ENCODE measurements at places on chromosomes 13 and 19.
A peak's percentile ranks its signal among the peaks of the same experiment; 100 is the strongest.

DNA sequence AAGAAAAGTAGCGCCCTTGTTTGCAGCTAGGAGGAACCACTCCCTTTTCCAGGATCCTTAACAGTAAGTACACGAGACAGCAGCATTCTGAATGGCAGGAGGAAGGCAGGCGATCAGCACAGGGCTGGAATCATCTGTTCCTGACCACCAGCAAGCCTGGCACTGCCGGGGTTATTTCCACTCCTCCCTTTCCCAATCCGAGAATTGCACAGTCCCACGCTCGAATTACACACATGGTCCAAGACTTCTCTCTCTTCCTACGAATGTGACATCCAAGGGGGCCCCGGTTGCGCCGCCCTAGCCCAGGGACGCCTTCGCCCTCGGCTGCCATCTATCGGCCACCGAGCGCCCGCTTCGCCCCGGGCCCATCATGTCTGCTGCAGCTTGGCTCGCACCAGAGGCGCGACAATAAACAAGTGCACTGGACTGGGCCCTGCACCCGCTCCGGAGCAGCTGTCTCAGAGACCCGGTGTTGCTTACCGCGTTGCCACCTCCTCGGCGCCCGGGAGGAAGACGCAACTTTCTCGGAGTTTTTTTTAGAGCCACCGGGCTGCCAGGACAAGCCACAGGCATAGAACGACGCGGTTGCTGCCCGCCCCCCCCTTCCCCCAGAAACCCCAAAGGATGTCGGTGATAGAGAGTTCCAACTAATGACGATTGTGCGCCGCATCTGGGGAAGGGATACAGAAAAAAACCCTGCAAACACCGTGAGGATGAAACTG is at the start of gene SLITRK5:
SLITRK5 (plus strand) TSS at position 341 of the 722 bp plus-strand sequence. CDS start 4,018 bp downstream, outside the sequence.
- DNase-seq: peak; percentile 76

DNA sequence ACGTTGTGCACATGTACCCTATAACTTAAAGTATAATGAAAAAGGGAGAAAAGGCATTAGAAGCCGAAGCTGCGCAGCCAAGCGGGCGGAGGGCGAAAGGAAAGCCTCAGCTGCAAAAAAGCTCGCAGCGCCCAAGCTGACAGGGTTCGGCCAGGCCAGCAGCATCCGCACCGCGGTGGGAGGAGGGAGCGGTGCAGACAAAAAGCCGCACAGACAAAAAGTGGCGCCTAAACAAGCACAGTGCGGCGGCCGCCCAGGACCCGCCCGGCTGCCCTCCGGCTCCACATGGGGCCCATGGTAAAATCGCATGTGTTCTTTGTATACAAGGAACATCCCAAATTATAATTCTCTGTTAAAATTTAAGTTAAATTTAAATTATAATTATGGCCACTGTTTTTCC is 42.4 kb downstream of the PSG3 start:
- DNase-seq: no peak

GRCh38 chr19:7871437-7872305 is 2.5 kb downstream of the PRR36 start:
- no peak for DNase-seq

GRCh38 chr19:55661826-55662225 is 7.0 kb downstream of the U2AF2 start:
- DNase-seq: no peak

- DNase-seq: no peak
These were observed 184.9 kb downstream of the TM9SF2 start for GRCh38 chr13:99686157-99686572.

DNA sequence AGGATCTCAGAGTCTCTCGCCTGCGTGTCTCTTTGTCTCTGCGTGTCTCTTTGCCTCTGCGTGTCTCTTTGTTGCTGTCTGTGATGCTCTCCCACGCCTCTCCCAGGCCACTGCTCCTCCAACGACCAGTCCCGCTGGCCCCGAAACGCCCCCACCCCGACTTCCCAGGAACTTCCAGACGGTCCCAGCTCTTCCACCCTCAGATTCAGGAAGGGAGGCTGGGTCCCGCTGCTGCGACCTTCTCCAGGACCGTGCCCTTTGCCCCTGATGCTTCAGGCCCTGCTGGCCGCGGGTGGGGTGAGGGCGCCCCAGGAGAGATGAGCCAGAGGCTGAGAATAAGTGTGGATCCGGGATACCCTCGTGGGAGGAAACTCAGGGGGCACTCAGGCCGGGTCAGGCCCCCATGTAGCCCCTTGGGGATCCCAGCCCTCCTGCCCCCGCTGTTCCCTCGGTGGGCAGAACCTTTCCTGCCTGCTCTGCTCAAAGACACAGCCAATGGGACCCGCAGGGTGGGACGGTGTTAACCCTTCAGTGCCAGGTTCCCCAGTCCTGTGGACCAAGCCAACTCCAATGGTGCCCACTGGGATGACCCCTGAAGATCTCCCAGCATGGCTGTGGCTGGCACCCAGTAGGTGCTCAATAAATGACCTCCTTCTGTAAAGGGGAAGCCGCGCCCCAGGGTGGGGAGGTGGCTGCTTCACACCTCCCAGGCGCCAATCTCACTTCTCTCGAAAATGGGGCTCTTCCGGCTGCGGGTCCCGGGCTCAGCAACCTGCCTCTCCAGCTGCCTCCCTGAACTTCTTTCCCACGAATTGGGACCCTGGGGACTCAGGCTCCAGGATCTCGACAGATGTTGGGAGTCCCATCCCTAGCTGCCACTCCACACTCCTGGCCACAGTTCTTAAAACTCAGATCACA is 1.5 kb upstream of the S1PR5 start:
- DNase-seq: no peak

- DNase-seq: no peak
These were observed 85.9 kb upstream of the VSTM2B start for GRCh38 chr19:29439688-29440550.

Measured in coronary artery (tissue), 2 donors.